ENCODE measurements at places on chromosomes 6 and 20.

- DNase-seq = no peak
Observed at GRCh38 chr6:48110436-48111142, 408 bp downstream of the PTCHD4 start.

DNA sequence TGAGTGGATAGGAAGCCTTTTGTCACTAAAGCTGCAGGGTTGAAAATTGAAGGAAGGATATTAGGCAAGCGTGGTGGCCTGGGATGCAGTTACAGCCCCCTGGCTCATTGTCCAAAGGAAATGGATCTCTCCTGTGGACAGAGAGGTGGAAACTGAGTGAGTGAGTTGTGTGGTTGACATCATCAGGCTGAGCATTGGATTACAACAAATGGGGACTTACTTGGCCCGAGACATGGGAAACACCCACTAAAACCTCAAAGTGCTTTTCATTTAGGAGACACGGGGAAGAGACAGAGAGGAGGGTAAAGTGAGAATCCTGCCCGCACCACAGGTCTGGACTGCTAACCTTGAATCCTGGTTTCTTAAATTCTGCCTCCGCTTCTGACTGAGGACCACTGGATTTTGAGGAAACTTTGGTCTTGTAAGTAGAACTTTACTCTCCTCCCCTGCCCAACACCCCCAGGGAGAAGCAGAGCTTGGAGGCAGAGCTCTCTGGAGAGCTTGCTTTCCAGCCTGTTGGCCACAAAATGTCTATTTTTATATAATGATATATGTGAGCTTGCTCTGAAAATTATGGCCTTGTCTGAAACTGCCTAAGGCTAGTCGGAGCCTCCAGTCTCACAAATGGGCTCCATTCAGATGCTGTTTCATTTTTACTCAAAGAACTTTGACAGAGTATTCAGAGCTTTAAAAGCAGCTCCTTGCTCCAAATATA lies at the start of gene PKIG:
Gene PKIG (plus strand): TSS at position 269 of the 715 bp plus-strand sequence. CDS start 31,978 bp downstream, outside the sequence.
- DNase-seq = peak; percentile 6

GRCh38 chr20:444862-445426 lies 17.4 kb downstream of the TBC1D20 start:
- no peak for DNase-seq

- DNase-seq = peak; percentile 66
Observed at GRCh38 chr6:133973109-133973971, 20.3 kb downstream of the TBPL1 start.

GRCh38 chr6:168223755-168224154 lies 95.8 kb downstream of the DACT2 start:
- no peak for DNase-seq

- DNase-seq = no peak
Observed at GRCh38 chr6:94713446-94713845, 863.9 kb upstream of the MANEA start.

DNA sequence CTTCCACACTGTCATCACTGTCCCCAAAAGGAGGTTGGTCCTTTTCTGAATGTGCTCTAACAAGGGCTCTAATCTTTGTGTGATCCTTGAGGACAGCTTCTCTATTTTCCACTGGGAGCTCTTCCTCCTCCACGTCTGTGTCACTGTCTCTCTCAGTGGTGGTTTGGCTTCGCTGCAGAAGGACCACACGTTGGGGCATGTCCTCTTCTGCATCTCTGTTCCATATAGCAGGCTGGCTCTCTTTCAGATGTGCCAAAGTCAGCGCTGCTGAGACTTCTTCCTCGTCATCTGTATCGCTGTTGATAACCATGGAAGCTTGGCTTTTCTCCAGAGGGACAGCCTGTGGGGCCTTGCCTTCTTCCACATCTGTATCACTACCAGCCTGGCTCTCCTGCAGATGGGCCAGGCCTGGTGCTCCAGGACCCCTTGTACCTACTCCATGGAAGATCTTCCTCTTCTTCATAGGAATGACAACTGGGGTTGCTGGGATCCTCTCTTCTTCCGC lies 4.6 kb downstream of the MDC1 start:
- no peak for DNase-seq

GRCh38 chr6:25312703-25313102 lies 33.5 kb downstream of the CARMIL1 start:
- no peak for DNase-seq

DNA sequence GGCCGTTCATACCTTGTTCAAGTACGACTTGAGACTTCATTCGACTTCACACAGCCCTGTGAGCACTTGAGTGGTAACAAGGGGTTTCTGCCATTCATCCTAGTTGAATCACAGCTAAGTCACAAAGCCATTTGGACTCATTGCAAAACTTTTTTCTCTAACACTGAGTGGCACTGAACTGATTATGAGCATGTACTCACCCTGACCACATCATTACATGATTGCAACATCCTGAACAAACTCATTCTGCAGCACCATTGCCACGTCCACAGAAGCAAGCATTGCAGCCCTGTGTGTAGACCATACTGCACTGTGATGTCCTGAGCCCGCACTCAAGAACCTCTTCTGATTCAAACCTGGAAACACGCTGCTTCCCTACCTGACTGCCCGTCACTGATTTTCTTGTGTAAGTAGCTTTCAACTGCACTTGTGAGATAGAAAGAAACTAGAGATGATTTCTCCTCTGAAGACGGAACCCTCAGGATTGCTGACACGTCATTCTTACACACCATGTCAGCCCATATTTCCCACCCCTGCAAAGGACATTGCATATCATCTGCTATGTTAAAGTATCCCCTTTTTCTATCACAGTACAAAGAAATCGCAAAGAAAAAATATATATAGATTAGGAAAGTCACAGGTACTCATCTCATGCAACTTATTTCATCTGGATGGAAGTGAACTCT lies 81.6 kb downstream of the C6orf118 start:
- no peak for DNase-seq

DNA sequence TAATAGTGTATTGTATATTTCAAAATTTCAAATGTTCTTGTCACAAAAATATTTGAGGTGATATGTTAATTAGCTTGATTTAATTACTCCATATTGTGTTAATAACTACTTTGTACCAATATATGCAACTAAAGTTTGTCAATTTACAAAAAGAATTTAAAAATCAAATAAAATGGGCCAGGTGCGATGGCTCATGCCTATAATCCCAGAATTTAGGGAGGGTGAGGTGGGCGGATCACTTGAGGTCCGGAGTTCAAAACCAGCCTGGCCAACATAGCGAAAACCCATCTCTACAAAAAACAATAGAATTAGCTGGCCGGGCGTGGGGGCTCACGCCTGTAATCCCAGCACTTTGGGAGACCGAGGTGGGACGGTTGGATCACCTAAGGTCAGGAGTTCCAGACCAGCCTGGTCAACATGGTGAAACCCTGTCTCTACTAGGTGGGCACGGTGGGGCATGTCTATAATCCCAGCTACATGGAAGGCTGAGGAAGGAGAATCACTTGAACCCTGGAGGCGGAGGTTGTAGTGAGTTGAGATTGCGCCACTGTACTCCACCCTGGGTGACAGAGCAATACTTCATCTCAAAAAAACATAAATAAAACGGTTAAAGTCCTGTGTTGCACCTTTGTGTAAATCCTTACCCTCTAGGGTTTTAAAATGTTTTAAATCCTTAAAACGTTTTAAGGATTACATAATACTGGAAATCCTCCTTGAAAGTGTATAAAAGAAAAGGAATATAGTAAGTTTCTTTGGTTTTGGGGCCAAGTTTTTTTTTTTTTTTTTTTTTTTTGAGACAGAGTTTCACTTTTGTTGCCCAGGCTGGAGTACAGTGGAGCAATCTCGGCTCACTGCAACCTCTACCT lies 4.0 kb downstream of the HSPA1B start:
- no peak for DNase-seq

- no peak for DNase-seq
Observed at GRCh38 chr20:19277381-19277780, 64.9 kb downstream of the SLC24A3 start.

GRCh38 chr6:107632381-107633136 lies 142.6 kb downstream of the SOBP start:
- no peak for DNase-seq

DNA sequence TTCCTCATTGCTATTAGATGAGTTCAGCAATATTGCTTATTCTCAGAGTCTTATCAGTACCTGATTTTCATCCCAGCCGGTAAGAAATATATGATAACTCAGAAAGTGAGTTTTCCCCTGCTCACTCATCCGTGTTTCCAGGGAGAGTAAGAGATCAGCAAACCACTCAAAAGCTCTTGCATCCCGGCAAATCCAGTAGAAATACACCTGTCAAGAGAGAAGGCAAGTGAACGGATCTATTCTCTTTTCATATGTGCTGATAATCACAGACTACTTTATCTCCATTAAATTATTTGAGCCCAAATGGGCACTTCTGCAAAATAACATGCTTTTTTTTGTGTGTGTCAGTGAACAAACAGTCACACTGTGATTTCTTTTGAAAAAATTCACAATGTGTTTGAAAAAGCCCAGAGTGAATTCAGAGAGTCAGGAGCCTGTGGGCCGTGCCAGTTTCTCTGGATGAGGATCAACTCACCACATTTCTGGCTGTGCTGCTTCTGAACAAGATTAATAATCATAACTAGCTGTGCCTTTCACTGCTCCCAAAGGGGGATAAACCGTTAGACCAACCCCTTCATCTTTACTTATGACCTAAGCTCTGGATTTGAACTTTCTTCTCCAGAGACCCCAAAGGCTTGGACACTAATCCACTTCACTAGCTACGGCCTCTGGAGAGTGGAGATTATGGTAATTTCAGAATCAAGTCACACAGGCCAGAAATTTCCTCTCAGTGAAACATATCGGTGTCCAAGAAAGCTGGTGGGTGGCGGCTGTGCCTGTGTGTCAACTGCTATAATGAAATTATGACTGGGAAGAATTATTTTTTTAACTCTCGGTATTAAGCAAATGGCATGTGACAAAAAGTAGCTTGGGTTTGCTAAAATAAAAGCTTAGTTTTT lies 44.2 kb downstream of the NOX3 start:
- no peak for DNase-seq

DNA sequence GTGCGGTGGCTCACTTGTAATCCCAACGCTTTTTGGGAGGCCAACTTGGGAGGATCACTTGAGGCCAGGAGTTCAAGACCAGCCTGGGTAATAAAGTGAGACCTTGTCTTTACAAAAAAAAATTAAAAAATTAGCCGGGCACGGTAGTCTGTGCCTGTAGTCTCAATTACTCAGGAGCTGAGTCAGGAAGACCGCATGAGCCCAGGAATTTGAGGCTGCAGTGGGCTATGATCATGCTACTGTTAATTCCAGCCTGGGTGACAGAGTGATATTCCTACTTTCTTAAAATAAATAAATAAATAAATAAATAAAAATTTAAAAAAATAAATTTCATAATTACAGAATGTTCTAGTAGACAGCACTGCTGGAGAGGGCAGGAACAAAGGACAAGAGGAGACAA lies 62.4 kb downstream of the DST start:
- DNase-seq = no peak

DNA sequence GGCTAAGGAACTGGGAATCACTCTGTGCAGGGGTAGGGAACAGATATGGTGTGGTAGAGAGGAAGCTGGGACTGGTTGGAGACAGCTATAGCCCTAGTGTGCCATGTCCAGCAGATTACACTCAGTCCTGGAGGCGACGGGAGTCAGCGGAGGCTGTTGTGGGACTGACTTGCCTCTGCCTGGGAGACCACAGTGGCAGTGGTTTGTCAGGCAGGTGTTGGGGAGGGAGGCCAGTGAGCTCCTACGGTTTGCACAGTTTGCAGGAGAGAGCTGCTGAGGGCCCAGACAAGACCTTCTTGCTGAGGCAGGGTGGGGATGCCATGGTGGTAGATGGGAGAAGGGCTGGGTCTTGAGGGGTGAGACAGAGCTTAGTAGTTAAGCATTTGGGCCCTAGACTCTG lies 4.9 kb downstream of the PLCG1 start:
- DNase-seq = no peak

DNA sequence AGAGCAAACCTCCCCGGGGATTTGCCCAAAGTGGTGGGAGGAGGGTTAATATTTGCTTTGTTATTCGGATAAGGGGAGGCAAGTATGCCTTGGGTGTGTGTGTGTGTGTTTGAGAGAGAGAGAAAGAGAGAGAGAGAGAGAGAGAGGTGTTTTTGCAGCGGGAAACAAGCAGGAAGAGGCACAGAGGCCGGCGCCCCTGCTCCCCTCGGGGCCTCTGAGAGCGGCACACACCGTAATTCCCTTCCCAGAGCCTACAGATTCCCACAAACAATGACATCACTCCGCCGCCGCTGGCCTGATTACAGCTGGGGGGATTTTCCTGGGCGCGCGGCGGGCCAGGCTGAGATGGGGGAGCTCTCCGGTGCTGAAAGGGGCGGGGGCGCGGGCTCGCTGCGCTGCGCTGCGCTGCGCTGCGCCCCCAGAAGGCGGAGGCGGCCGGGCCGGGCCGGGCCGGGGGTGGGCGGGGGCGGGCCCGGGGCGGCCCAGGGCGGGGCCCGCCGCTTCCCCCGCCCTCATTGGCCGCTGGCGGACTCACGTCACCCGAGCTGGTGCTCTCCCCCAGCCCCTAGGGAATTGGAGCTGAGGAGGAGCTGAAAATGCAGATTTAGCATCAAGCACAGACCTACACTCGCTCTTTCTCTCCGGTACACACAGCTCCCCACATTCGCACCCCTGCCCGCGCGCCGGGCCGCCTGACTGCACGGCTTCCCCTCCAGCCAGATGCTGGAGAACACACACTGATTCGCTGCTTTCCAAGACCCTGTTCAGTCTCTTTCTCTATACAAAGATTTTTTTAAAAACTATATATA lies at the start of gene PCSK2:
Gene PCSK2 (plus strand): TSS at position 631 of the 809 bp plus-strand sequence. CDS start 266 bp downstream, outside the sequence.
- DNase-seq = peak; percentile 68

DNA sequence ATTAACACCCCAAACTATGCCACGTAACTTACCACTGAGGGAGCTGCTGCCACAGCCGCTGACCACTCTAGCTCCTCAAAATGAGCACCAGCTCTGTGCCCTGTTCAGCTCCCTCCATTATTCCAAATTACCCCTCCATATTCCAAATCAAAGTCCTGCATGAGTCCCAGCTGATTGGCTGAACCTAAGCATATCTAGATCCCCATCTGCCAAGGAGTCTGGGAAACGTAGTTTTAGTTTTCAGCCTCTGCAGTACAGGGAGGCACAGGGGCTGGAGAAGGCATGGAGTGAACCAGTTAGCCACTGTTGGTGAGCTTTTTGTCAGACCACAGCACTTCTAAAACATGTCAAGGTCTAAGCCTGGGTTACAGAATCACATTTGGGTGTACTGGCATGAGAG lies 15.9 kb downstream of the UNC5CL start:
- no peak for DNase-seq

DNA sequence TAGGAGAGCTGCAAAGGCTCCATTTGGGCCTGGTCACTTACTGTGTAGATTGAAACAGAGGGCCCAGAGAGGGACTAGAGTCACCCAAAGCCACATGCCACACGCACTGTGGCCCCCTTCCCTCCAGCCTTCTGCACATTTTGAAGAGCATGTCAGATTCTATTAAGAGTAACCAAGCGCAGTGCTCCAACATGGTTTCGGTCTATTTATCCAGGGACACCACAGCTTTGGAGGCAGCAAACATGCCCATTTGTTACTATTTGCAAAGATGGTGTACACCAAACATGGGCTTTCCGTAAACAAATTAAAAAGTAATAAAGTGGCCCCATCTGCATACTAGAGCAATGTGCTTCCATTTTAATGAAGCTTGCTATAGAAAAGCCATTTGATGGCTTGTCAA lies 43.7 kb upstream of the CCDC167 start:
- no peak for DNase-seq

GRCh38 chr20:53445932-53446331 lies 147.7 kb downstream of the ZNF217 start:
- no peak for DNase-seq

GRCh38 chr6:157151989-157152388 lies 171.3 kb downstream of the TMEM242 start:
- DNase-seq = no peak

- DNase-seq = no peak
Observed at GRCh38 chr6:53809691-53810090, 14.9 kb downstream of the LRRC1 start.

Data from HAP-1 (cell line).